Pancreas (tissue), 10 donors: ENCODE measurements at places on chromosomes 4 and X. TPM values are rescaled to one million over a fixed set of nuclear protein-coding genes. Genes with fewer than 3 reads are reported as not detected.

Gene HTR2C
- polyA plus RNA-seq = not detected

Gene FAM50A
- 91.5 TPM for polyA plus RNA-seq

Gene SYN1
- polyA plus RNA-seq = 2.9 TPM

Gene PNMA3
- 0.34 TPM for polyA plus RNA-seq

Gene SPANXD
- not detected for polyA plus RNA-seq

Gene RASSF6
- 2.8 TPM for polyA plus RNA-seq

Gene PAGE5
- polyA plus RNA-seq = not detected

Gene MAGEA3
- not detected for polyA plus RNA-seq

Gene PABPC4L
- 0.11 TPM for polyA plus RNA-seq

Gene JCHAIN
- polyA plus RNA-seq = 2.0 TPM

Gene NAP1L3
- polyA plus RNA-seq = 0.49 TPM

Gene SSX4
- not detected for polyA plus RNA-seq

Gene FAM9C
- not detected for polyA plus RNA-seq

Gene ZFYVE28
- 13.4 TPM for polyA plus RNA-seq
